ENCODE measurements at places on chromosomes 2 and 18. TPM values are rescaled to one million over a fixed set of nuclear protein-coding genes. Genes with fewer than 3 reads are reported as not detected.

The TMEM178A gene
- 1.0 TPM for total RNA-seq

The FBXO41 gene
- total RNA-seq, result 3.1 TPM

The ANAPC1 gene
- total RNA-seq, result 42.7 TPM

The CNOT11 gene
- total RNA-seq, result 29.9 TPM

The SESTD1 gene
- 27.8 TPM for total RNA-seq

The RBKS gene
- total RNA-seq, result 2.5 TPM

The DNAH6 gene
- total RNA-seq, result 0.58 TPM

The GKN1 gene
- not detected for total RNA-seq

The ONECUT2 gene
- total RNA-seq, result under 0.01 TPM

The NT5C1B gene
- total RNA-seq, result not detected

The KCNIP3 gene
- total RNA-seq, result 2.9 TPM

The NOTO gene
- total RNA-seq, result not detected

The HJURP gene
- 1.5 TPM for total RNA-seq

The GPR45 gene
- not detected for total RNA-seq

The MATN3 gene
- total RNA-seq, result 1.9 TPM

The PSD4 gene
- total RNA-seq, result 1.6 TPM

The ANKRD30BL gene
- total RNA-seq, result not detected

The CNDP1 gene
- not detected for total RNA-seq

Measured in smooth muscle cell of trachea (primary cell).